A172 (cell line): ENCODE measurements at places on chromosomes 13 and 19.

DNA sequence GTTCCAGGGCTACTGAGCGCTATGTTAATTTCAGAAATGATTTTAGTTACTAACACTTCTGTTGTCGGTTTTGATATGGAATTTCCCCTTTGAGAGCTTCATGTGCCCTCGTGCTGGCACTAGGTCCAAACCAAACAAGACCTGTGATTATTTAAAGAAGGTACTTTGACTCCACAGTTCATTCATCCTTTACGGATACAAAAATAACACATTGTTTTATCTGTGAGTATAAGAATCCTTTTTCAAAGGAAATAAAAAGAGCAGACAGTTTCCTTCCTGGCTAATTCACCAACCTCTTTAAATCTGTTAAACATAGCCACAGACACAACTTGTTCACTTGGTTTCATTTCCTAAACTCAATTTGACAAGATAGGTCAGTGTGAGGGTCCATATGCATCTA is 141.2 kb downstream of the FLT1 start:
- no peak for DNase-seq

DNA sequence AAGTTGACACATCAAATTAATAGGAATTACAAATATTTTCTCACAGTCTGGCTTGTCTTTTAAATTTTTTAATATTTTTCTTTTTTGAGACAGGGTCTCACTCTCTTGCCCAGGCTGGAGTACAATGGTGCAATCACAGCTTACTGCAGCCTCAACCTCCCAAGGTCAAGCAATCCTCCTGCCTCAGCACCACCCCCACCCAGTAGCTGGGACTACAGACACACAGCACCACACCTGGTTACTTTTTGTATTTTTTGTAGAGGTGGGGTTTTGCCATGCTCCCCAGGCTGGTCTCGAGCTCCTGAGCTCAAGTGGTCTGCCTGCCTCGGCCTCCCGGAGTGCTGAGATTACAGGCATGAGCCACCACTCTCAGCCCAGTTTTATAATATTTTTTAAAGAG is 72.0 kb downstream of the SPATA13 start:
- DNase-seq, result no peak

- DNase-seq, result no peak
These were observed 122.8 kb downstream of the SHISA2 start for GRCh38 chr13:25928941-25929505.

DNA sequence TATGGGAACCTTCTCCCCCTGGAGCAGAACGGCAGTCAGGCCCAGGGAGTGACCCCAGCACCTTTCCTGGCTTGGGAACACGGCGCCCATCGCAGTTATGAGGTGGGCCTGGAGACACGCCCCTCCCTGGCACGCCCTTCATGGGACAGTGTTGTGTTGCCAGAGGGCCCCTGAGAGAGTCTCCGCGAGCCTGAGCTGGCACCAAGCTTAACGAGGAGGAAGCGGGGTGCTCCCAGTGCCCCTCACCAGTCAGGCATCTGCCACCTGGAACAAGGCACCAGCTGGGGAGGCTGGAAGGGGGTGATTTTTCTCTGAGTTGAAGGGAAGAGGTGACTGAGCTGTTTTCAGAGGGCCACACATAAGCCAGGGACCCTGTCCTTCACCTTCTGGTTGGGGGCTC is 180.6 kb downstream of the KDM4B start:
- DNase-seq, result no peak

DNA sequence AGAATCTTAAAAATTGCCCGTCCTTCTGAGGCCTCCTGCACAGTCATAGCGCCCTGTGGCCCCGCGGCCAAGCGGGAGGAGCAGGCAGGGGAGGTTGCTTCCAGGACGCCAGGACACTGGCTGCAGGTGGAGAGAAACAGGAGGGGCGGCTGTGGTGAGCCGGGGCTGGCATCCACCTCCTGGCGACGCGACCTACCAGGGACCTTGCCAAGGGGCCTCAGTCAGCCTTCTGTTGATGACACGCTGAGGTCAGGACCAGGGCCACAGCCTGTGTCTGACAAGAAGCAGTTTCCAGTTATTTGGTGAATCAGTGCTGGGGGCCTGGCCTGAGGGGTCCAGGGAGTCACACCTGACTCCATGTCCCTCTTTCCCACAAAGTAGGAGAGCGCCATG is 13.3 kb upstream of the MKNK2 start:
- DNase-seq, result no peak

GRCh38 chr19:2462635-2463421 is 6.1 kb upstream of the LMNB2 start:
- DNase-seq, result peak; percentile 98
